ENCODE measurements at places on chromosomes 5 and 9.

GRCh38 chr9:696332-697323, 144.9 kb upstream of the DMRT1 start:
- DNase-seq: no peak

DNA sequence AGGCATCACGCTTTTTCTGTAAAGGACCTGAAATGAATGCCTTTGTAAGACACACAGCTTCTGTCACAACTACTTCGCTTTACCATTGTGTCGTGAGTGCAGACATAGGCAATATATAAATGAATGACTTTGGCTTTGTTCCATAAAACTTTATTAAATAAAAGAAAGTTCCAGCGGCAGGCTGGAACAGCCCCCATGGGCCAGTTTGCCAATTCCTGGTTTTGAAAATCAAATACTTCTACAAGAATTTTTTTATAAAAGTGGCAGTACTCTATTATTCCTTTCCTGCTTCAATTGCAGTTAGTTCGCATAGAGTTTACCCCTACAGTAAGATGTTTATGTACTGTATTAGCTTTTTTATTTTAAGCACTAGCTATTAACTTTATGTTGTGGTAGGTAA, 53.7 kb downstream of the SRFBP1 start:
- DNase-seq: no peak

GRCh38 chr9:105278751-105279150, 34.3 kb downstream of the SLC44A1 start:
- DNase-seq: no peak

DNA sequence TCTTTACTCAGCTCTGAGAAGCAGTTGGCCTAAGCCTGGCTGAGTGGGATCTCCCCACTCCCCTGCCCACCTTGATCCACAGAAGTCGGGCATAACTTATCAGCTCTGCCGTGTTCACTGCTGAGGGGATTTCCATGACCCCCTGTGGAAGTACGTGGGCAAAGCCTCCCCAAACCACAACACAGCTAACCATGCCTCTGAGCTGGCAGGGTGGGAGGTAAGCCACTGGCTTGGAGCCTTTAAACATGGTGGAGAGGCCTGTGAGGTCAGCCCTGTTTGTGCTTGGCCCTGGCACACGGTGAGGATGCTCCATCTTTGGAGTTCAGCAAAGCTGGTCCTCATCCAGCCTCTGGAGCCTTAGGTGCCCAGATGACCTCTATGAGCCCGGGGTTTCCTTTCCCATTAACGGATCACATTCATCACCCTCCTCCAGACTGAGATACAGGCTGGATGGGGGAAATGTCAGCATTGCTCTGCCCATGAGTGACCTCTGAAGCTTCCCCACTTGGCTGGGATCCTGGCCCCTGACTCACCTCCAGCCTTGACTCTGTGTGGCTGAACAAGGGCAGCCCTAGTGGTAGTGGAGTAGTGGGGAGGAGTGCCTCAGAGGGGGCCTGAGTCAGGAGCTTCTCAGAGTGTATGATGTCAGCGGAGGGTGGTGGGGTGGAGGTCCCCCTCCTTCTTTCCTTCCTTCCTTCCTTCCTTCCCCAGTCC, 6.2 kb downstream of the PDLIM4 start:
- no peak for DNase-seq

DNA sequence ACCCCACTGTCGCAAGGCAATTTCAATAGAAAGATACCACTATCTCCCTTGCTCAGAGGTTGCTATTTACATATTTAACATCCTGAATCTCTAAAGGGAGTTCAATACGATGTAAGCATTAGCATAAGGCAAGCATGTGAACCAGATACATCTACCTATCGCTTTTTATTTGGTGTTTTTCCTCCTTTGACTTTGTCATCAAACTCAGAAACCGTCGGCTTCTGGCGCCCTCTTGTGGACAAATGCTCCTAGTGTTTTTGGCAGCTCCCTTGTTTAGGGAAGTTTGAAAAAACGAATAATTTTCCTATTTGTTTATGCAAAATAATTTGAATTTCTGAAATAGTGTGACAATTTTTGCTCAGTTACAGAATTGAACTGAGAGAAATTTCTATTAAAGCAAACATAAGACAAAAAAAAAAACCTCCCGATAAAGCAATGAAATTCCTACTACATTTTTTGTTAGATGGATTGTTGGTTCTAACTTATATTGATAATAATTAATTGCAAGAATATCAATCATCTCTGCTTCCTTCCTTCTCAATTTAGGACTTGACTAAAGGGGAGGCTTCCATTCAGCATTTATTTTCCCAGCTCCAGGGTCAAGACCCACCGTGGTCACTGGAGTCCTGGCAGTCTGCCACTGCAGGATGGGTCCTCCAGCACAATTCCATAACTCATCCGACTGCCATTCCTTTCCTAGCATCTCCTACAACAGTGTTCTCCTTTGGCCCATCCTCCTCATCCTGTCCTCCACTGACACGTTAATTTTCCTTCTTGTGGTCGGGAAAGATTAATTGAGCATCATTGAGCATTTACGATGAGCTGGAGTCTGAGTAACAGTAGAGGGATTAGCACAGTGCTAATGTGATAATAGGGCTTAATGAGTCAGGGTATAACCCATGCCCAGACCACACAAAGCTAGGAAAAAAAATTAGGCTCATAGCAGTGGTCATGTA, 131.8 kb upstream of the CHD1 start:
- DNase-seq: peak; percentile 80

DNA sequence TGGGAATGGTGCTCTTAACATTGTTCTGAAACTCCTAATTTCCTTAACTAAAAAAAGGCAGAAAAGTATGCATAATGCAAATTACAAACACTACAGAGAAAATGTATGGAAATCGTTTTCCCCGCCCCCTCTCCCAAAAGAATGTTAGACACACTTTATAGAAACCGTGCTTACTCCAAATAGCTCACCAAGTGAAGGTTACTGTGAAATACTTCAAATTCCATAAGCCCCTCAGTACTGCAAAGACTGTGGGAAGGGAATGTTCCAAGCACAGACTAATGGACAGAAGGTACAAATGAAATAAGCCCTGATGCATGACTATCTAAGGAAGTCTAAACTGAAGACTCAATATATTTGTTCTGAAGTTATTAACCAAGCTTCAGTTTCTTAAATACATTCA, 12.5 kb downstream of the MAPKAP1 start:
- DNase-seq: no peak

DNA sequence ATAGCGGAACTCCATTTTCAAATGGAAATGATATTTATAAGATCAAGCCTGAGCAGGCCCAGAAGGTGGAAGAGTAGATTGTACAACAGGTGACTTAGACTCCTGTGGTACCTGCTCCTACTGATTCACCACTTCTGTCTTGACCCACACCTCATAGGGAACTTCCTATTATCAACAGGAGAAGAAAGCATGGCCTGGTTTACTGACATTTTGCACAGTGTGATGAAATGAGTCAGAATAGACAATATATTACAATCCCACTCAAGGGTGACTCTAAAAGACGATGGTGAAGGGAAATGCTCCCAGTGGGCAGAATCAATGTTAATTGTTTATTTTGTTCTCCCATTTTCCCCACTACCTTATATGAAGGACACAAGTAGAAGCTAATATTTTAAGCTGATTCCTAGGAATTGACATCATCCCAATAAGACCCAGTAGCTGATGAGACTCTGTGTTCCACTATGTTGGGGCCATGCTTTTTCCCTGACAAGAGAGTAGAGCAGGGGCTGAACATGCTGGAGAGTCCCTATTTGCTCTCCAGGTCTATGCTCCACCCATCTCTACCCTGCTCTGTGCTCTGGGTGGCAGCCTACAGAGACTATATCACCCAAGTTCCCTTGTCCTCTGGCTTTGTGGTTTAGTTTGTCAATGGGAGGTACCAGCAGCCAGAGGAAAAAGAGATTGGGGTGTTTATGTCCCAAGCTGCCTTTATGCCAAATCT, 163.4 kb upstream of the FSTL4 start:
- no peak for DNase-seq

GRCh38 chr9:94746541-94747370, 20.3 kb downstream of the AOPEP start:
- no peak for DNase-seq

GRCh38 chr5:168179192-168179593, 112.3 kb upstream of the WWC1 start:
- DNase-seq: no peak

GRCh38 chr5:122229551-122229950, 82.5 kb upstream of the SNCAIP start:
- DNase-seq: no peak

DNA sequence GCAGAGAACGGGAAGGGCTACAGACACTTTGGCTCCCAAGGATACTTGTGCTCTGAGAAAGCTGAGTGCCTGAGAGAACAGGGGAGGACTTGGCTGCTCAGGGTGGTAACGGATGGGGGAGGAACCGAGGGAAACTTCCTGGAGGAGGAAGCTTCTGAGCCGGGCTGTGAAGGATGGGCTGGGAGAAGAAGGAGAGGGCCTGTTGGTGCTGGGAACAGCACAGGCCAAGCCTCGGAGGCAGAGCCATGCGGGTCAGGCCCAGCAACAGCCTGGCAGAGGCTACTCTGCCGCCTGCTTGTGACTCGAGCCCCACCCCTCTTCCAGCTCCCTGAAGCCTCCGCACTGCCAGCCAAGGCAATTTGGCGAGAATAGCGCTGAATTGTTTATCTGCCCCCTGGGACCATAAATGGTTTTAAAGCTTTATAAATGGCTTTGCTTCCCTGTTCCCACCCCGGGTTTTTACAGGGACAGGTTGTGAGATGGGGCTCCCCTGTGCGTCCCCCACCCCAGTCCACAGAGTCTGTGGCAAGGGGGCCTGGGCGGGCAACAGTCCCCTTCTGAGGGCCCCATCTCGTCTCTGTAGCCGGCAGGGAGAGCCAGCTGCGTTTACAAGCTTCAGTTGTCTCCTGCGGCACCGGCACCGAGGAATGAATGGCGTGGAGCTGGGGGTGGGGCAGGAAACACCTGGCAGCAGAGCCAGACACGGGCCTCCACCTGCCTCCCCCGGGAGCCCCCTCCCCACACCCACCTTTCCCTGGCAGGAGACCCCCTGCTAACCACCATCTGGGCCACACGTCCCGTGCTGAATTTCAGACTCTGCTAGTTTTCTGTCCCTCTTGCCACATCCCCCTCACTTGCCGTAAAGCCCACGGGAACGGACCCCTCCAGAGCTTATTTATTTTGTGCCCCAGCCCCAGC, 24.4 kb downstream of the FAM163B start:
- peak; percentile 54 for DNase-seq

DNA sequence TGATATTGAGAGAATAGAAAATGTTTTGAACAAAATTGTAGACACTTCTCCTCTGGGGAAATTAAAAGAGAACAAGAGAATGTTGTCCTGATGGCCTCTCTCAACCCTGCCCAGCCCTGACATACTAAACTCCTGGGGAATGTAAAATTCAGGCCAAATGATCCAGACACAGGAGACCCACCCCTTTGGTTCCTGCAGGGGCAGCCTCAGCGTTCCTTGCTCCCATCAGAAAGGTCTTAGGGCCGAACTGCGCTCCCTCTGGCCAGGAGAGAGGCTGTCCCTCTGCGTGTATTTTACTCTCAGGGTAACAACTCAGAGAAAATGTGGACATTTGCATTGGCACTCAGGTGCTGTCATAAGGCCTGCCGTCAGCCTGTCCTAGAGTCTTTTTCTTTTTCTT, 616.3 kb upstream of the KLF4 start:
- no peak for DNase-seq

GRCh38 chr5:21143686-21144085, 1155.7 kb upstream of the CDH18 start:
- DNase-seq: no peak

DNA sequence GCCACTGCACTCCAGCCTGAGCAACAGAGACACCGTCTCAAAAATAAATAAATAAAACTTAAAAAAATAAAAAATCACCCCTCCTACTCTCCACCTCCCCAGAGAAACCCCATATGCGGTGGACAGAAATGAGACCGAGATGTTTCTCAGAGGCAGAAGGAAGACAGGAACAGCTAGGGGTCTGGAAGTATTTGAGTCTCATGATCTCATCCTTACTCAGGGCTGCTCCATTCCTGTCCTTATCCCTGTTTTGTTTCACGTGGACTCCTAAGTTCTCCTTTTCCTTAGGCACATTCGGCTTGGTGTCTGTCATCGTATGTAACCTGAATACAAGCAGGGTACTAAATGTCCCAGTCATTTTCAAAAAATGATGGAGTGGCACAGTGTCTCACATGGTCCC, 76.1 kb downstream of the C9orf50 start:
- DNase-seq: no peak

- DNase-seq: no peak
These were observed 106.5 kb downstream of the FANCC start for GRCh38 chr9:95211028-95211427.

- no peak for DNase-seq
These were observed 16.3 kb upstream of the RAD23B start for GRCh38 chr9:107266624-107267368.

DNA sequence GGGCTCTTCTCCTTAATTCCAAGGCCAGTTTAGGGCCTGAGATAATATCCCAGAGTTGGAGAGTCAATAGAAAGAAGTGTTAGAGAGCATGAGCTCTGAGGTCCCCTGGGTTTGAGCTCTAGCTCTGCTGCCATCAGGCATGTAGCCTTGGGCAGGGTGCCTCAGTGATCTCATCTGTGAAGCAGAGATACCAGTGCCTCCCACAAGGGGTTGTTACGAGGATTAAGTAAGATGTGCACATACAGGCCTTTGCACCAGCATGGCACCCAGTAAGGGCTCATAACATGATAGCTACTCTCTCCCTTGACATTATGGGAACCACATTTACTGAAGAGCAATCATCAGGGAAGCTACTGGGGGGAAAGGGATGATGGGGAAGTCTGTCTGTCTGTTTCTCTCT, 265.7 kb downstream of the HSPA4 start:
- no peak for DNase-seq

DNA sequence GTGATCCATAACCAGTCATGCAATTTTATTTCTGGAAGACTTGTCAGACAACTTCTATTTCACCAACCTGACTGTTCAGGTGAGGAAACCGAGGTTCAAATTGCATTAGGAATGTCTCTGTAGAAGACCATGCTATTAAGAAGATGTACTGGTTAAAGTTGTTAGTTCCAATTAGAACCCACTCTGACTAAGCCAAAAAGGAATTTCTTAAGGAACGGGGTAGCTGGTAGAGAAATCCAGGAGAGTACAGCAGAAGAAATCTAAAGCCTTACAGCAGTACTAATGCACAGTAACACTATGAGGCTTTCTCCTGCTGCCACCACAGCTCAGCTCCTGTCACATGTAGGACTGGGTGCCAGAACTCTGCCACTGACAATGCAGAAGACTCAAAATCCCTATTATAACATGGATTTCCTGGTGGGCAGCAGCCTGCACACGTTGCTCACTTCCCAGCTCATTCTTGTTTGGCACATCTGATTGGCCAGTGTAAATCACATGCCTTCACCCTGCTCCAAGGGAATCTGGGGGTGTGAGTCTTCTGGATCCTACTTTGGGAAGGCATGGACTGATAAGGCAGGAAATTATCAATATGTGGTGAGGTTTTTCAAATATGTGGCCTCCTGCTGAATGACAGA, 37.1 kb downstream of the CAST start:
- DNase-seq: no peak

- DNase-seq: no peak
These were observed 29.0 kb upstream of the GGTA1 start for GRCh38 chr9:121528642-121529041.

- no peak for DNase-seq
These were observed 253.4 kb downstream of the ARHGAP26 start for GRCh38 chr5:143023411-143024096.

Measured in NCI-H2029 treated with DMSO at 0.1 percent for 48 hours (cell line).